IMR-90 (cell line): ENCODE measurements at places on chromosomes 4 and X.
A peak's percentile ranks its signal among the peaks of the same experiment; 100 is the strongest.

GRCh38 chr4:164438321-164438720 is 315.6 kb upstream of the SMIM31 start:
- H3K36me3 ChIP-seq, result no peaks in the 10 kb centered on the region
- DNase-seq, result peak; percentile 1
- H3K27ac ChIP-seq, result no peak overlapping the region

GRCh38 chr4:106208481-106209460 is 107.2 kb downstream of the TBCK start:
- H3K27ac ChIP-seq, result no peak overlapping the region
- no peaks in the 10 kb centered on the region for H3K27me3 ChIP-seq
- no peak for DNase-seq
- no peak overlapping the region for H3K4me3 ChIP-seq
- H3K36me3 ChIP-seq, result peaks cover 4% of the 10 kb centered on the region
- no peaks in the 10 kb centered on the region for H3K4me1 ChIP-seq

DNA sequence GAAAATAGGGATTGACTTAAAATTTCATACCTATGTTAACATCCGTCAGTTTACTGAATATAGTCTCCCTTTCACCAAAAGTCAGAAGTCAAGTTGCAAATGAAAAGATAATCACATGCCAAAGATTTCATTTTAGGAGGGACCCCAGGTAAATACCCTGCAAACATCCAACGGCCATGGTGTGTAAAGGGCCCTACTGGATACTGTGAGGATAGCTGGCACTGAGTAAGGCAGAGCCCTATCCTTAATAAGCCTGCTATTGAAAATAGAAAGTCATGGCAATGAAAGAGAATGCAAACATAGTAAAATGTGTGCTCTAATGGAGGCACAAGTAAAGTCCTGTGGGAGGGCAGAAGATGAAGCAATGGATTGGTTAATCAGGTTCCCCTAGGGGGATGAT is 20.9 kb downstream of the STK26 start:
- H3K4me1 ChIP-seq, result no peaks in the 10 kb centered on the region
- H3K4me3 ChIP-seq, result no peak overlapping the region
- no peak for DNase-seq
- H3K27ac ChIP-seq, result no peak overlapping the region
- peaks cover 1% of the 10 kb centered on the region; the same call in 1 of the 2 replicates for H3K27me3 ChIP-seq
- H3K36me3 ChIP-seq, result no peaks in the 10 kb centered on the region

GRCh38 chr4:128322986-128323385 is 35.4 kb upstream of the PGRMC2 start:
- no peak overlapping the region for H3K4me3 ChIP-seq
- peak; percentile 89 for DNase-seq
- H3K4me1 ChIP-seq, result peaks cover 22% of the 10 kb centered on the region
- H3K27ac ChIP-seq, result peak overlapping the region; percentile 71

- peak; percentile 58 for DNase-seq
- no peaks in the 10 kb centered on the region for H3K36me3 ChIP-seq
- no peak overlapping the region for H3K4me3 ChIP-seq
- no peak overlapping the region for H3K27ac ChIP-seq
Measured at GRCh38 chrX:103540145-103540544, 20.9 kb upstream of the RAB40A start.

DNA sequence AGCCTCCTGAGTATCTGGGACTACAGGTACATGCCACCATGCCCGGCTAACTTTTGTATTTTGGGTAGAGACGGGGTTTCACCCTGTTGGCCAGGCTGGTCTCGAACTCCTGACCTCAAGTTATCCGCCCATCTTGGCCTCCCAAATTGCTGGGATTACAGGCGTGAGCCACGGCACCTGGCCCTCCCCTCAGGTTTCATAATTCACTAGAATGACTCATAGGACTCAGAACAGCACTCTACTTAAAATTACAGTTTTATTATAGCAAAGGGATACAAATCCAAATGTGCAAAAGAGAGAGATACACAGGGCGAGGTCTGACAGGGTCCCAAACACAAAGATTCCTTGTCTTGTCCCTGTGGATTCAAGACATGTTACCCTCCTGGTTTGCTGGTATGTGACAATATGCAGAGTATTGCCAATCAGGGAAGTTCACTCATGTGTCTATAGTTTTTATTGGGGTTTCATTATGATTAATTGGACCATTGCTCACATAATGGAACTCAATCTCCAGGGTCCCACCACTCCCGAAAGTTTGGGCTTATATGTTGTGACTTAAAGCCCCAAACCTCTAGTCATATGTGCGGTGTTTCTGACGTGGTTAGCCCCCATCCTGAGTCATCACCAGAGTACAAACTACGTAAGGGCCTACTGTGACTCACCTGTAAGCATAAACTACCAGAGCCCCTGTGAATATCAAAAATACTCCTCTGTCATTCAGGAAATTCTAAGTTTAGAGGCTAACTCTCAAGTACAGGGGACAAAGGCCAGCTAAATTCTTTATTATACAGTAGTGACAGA is 5.2 kb downstream of the YIPF6 start:
- H3K4me3 ChIP-seq, result no peak overlapping the region
- peak; percentile 93 for DNase-seq
- H3K4me1 ChIP-seq, result no peaks in the 10 kb centered on the region; the same call in 1 of the 2 replicates
- peaks cover 4% of the 10 kb centered on the region for H3K36me3 ChIP-seq
- H3K27ac ChIP-seq, result no peak overlapping the region

DNA sequence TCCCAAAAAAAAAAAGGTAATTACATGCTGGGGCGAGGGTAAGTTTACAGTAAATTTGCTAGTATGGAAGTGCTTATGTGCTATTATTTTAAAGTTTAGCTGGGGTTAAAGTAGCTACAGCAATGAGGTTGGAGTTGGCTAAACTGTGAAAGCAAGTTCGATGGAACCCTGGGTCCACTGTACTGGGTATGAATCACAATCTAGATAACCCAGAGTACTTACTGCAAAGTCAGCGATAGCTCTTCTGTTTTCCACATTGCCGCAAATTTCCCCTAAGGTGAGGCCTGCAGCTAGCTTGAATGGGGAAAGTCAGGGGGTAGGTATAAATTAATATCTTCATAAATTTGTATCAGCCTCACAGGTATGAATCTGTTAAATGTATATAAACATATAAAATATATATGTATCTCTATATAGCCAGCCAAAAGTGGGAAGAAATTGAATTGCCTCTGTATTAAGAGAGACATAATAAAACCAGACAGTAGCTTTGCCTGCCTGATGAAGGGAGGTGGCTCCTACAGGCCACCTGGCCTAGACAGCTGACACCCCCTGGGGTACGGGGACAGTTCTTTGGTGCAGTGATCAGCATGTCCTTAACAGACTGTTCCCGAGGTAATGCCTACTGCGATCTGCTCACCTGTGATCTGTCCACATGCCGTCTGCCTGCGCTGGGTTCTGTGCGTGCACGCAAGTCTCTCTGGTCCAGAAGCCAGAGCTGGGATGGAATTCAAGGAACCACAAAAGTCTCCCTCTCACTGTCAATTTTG is 30.6 kb downstream of the CLRN2 start:
- no peaks in the 10 kb centered on the region for H3K36me3 ChIP-seq
- no peak overlapping the region for H3K27ac ChIP-seq
- H3K27me3 ChIP-seq, result no peaks in the 10 kb centered on the region
- H3K4me1 ChIP-seq, result peaks cover 1% of the 10 kb centered on the region; the same call in 1 of the 2 replicates
- H3K4me3 ChIP-seq, result no peak overlapping the region

DNA sequence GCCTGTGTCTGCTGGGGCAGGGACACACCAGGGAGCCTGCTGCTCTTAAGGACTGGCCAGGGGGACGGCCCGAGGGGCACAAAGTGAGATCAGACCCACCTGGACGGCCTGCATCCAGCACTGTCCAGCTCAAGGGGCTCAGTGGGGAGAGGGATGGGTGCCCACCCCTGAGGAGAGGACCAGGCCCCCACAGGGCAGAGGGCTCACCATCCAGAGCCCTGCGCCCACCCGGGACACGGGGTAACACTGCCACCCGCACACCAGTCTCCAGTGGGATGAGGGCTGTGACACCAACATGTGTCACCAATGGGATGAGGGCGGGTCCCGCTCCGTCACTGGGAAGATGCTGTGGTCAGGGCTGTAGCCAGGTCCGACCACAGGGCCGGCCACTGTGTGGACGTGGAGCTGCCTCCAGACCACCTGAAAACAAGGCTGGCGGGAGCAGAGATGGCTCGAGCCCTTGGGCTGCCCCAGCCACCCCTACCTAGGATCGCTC is 13.2 kb downstream of the DGKQ start:
- H3K4me3 ChIP-seq, result no peak overlapping the region
- peaks cover 54% of the 10 kb centered on the region for H3K36me3 ChIP-seq
- no peak for DNase-seq
- no peak overlapping the region for H3K27ac ChIP-seq

GRCh38 chrX:19990151-19990555 is 708 bp downstream of the BCLAF3 start:
- H3K36me3 ChIP-seq, result no peaks in the 10 kb centered on the region
- peak overlapping the region; percentile 83 for H3K4me3 ChIP-seq
- peak overlapping the region; percentile 40; the same call in 1 of the 2 replicates for H3K27ac ChIP-seq
- H3K27me3 ChIP-seq, result no peaks in the 10 kb centered on the region; the same call in 1 of the 2 replicates
- no peak for DNase-seq
- H3K4me1 ChIP-seq, result no peaks in the 10 kb centered on the region; the same call in 1 of the 2 replicates

GRCh38 chr4:517806-518070 is 18.7 kb downstream of the PIGG start:
- H3K27me3 ChIP-seq, result no peaks in the 10 kb centered on the region
- H3K4me3 ChIP-seq, result no peak overlapping the region
- DNase-seq, result no peak

DNA sequence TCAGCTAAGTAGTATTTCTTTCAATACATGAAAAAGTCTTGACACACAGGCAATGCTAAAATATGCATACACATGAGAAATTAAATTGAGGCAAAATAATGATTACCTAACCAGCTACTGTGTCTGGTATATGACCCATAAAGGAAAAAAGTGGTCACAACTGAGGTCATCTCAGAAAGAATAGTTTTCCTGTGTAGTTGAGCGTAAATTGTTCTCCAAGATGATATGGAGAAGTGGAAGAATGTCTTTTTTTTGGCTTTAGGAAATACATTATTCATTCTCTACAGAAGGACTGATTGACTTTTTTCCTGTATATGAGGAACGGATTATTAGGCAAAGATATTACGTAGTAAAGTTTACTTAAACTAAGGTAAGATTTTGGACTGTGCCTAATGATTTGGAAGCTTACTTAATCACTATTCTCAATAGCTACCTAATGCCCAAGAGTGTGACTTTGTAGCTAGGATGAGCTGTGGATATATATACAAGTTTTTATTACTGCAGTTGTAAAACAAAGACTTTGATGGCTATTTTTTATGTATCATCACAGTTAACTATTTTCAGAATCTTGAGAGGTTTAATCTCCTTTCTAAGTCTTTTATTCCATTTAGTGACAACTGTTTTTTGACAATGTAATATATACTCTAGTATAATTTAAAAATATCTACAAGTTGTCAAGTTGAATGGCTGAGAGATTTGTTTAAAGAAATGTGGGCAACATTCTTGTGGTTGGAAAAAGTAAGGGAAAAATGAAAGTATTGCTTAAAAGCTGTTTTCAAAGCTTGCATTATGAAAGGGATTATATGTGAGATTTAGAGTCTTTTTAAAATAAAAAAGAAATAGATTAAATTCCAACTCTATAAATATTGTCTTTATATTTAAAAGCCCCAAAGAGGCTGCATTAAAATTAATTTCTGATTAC is 100.2 kb downstream of the PDLIM5 start:
- H3K27ac ChIP-seq, result no peak overlapping the region
- H3K4me3 ChIP-seq, result no peak overlapping the region
- DNase-seq, result peak; percentile 45
- peaks cover 1% of the 10 kb centered on the region; the same call in 1 of the 2 replicates for H3K4me1 ChIP-seq

DNA sequence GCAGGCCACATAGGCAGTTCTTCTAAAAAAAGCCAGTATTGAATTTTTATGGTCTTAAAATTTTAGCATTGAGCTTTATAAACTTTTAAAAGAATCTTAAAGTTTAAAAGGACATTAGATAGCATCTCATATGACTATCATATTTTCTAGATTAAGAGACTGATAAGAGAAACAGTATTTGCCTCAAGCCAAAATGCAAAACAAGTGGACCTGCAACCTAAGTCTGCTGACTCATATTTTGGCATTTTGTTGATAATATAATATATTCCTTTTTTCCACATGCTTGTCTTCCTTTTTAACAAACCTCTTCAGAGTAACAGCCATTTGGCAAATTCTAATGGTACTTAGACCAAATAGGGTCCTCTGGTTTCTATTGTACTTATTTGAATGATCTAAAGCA is 328.5 kb upstream of the GALNTL6 start:
- no peaks in the 10 kb centered on the region for H3K4me1 ChIP-seq
- H3K36me3 ChIP-seq, result no peaks in the 10 kb centered on the region
- H3K27me3 ChIP-seq, result no peaks in the 10 kb centered on the region
- no peak overlapping the region for H3K4me3 ChIP-seq
- no peak overlapping the region for H3K27ac ChIP-seq

- DNase-seq, result no peak
- H3K27me3 ChIP-seq, result no peaks in the 10 kb centered on the region
- H3K4me1 ChIP-seq, result no peaks in the 10 kb centered on the region
- no peaks in the 10 kb centered on the region for H3K36me3 ChIP-seq
Measured at GRCh38 chr4:65344278-65344825, 325.9 kb downstream of the EPHA5 start.

DNA sequence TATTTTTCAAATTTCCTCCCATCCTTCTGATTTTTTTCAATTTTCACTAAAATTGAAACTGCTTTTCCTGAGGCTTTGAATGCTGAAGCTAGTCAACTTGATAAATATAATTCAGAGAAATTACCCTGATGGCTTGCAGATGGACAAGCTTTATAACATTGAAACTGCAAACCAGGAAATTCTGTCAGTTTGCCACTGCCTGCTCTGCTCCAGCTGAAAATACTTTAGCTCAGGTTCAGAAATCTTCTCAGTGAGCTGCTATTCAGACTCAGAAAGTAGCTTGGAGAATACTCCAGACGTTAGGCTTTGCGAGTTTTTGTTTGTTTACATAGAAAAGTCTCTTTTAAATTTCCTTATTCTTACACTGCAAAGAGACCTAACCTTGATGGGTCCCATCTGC is 1574.7 kb downstream of the STIM2 start:
- no peak overlapping the region for H3K27ac ChIP-seq
- peak; percentile 30 for DNase-seq
- H3K4me3 ChIP-seq, result no peak overlapping the region
- H3K36me3 ChIP-seq, result no peaks in the 10 kb centered on the region
